ENCODE measurements at places on chromosomes 4 and X.
A peak's percentile ranks its signal among the peaks of the same experiment; 100 is the strongest.

- DNase-seq = no peak
These were observed 137.5 kb downstream of the ZNF674 start for GRCh38 chrX:46407753-46408130.

GRCh38 chr4:2075987-2076907 lies 17.1 kb downstream of the NAT8L start:
- DNase-seq = no peak

DNA sequence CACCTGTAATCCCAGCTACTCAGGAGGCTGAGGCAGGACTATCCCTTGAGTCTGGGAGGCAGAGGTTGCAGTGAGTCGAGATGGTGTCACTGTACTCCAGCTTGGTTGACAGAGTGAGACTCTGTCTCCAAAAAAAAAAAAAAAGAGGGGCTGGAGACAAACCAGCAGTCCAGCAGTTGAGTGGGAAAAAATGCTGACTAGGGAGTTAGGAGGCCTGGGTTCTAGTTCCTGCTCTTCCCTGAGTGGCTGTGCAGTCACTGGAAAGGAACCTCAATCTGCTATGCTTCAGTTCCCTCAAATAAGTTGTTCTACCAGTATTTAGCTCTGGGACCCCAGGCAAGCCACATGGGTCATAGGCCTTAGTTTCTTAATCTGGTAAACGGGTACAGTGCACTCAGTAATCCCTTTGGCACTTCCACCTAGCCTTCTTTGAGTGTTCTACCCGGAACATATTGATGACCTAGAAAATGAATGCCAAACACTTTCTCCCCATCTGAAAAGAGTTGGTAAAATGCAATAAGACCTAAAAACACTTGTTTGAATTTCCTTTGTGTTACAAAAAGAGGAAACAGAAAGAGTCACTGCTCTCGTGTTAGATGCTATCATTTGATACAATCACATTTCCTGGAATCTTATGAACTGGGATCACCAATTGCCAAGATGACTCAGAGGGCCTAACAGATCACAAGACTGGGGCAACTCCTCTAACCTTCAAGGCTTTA lies 99.3 kb upstream of the EGFL6 start:
- peak; percentile 9 for DNase-seq

DNA sequence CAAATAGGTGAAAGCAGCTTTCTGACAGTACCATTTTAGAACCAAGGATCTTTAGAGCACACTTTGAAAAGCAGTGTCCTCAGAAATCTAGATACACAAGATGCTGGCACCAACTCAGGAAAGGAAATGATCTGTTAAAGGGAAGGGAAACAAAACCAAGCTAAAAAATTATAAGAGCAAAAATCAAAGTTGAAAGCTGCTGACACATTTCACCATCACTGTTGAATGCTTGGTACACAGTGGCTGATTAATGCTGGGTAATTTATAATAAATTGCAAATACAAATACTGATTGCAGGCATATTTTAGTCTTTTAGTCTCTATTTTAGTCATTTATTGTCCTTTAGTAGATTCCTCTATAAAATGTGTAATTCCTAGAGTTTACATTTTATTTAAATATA lies 1540.1 kb upstream of the PCDH10 start:
- no peak for DNase-seq

- no peak for DNase-seq
These were observed 27.6 kb downstream of the WDR44 start for GRCh38 chrX:118373538-118373937.

- DNase-seq = no peak
These were observed 137.9 kb downstream of the GPC3 start for GRCh38 chrX:133847340-133847994.

DNA sequence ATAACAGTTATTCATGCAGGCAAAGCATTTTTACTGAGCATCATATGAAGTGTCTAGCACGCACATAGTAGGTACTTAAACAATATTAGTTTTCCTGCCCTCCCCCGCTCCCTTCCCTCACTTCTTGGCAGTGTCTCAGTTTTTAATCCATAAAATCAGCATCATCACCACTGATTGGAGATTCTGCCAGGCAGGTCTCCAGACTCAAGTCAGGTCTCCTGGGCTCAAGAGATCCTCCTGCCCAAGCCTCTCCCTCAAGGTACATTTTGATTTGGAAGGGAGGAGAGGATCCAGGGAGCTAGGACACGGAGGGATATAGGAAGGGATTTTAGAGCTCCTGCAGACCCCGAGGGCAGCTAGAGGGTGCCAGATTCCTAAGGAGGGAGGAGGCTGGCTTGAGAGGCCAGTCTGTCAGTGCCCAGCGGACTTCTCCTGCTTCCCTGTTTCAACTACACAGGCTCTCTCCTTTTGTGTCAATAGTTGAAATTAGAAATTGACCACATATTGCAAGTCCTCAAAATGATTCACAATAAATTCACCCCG lies 4.4 kb upstream of the FAT1 start:
- DNase-seq = peak; percentile 26

- DNase-seq = no peak
These were observed 456.1 kb downstream of the KCTD8 start for GRCh38 chr4:43992552-43992951.

DNA sequence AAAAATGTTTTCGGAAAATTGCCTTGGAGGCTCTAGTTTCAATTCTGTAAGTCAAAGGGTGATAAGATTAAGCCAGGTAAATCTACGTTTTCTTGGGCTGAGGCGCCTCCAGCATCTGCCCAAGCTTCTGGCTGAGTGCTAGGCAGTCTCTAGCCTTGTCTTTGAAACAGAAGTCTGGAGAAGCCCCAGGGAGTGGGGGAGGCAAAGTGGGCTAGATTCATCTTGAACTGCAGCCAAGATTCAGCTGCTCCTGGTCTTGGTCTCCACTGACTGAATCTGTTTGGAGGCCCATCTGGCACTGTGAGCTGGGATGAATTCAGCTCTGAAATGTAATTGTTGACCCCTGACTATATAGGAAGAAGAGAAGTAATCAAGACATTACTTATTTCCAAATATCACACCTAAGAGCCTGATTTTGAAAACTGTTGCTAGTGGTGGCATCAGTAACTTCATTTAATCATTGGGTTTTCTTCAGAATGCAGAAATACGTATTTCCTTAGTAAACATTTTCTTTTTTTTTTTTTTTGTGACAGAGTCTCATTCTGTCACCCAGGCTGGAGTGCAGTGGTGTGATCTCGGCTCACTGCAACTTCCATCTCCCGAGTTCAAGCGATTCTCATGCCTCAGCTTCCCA lies 187.3 kb upstream of the LEF1 start:
- DNase-seq = no peak

DNA sequence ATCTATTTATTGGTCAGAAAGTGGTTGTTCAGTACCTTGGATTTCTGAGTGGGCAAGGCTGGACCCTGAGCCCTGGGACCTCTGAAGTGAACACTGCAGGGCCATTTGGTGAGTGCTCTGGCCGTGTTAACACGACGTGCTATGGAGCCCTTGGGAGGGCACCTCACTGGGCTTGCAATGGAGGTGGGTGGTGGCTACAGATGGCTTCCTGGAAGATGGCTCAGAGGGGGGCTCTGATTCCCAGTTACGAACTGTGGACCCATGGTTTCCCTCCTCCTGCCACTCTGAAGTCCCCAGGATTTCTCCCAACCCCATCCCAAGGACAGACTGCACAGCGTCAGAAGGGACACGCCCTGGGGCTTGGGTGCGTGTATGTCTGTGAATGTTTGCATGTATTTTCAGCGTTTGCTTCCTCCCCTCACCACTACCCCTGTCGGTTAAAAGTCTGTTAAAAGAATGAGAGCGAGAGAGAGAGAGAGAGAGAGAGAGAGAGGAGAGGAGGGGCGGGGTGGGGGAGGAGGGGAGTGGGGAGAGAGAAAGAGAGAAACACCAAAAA lies 3.7 kb upstream of the RHOH start:
- DNase-seq = no peak

DNA sequence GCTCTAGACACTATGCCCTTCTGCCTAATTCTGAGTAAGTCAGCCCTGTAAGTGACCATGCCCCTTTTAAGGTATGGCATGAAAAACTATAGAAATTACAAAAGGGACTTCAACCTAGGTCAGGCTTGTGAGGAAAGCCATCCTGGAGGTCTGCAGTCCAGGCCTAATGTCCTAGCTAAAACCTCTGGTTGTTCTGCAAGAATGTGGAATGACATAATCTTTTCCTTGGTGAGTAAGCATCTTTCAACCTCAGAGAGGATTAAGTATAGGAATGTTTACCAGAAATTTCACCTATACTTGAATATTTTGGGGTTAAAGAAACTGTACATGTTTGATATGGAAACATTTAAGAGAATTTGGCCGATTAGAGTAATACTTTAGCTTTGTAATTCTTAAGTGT lies 23.8 kb upstream of the HPSE start:
- peak; percentile 64 for DNase-seq

- no peak for DNase-seq
These were observed 112.4 kb upstream of the SPRY1 start for GRCh38 chr4:123284168-123284567.

DNA sequence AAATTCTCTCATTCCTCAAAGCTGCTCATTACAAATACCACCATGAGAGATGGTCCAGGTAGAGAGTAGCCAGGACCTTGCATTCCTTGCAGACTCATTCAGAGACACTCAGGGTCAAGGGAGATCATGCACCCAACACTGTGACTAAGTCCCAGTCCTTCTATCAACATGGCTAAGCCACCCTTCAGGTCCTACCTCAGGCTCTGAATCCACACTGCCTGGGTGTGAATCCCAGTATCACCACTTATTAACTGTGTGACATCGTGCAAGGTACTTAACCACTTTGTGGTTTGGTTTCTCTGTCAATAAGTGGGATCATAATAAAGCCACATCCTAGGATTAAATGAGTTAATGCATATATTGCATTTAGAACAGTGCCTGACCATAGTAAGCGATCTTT lies 124.1 kb upstream of the NEIL3 start:
- no peak for DNase-seq

- DNase-seq = no peak
These were observed 585.6 kb downstream of the IL1RAPL1 start for GRCh38 chrX:29172880-29173279.

DNA sequence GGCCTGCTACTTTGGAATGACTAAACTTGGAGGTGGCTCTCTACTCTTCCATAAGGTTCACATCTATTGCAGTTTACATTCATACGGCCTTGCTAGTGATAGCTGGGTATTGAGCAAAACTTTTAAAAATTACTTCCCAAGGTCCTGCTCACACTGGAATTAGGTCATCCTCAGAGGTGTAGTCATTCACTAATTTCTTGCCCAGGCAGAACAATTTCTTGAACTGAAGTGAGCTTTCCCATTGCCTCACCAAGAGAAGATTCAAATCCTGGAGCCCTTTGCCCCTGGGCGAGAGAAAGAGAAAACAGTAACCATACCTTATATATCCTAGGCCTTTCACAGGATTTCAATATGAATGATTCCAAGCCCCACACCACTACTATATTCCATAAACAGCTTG lies 109.2 kb downstream of the GUCY2F start:
- no peak for DNase-seq

- peak; percentile 2 for DNase-seq
These were observed 99.7 kb downstream of the MMRN1 start for GRCh38 chr4:89994176-89994873.

DNA sequence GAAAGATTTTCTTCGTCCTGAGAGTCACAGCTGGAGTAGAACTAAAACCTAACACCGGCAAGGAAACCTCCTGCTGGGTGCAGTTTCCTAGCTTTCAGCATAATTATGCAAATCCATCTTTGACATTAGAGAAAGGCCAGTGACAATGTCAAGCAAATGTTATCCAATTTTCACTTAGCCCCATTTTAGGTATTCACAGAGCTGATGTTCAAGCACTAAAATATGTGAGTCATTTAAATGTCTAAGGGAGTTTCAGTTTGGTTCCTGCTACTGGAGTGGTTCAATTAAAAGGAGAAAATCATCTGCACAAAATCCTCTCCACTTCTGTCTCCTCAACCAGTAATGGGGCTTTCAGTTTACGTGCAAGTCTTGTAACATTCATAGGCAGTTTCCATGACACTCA lies 37.1 kb upstream of the AMOT start:
- no peak for DNase-seq

DNA sequence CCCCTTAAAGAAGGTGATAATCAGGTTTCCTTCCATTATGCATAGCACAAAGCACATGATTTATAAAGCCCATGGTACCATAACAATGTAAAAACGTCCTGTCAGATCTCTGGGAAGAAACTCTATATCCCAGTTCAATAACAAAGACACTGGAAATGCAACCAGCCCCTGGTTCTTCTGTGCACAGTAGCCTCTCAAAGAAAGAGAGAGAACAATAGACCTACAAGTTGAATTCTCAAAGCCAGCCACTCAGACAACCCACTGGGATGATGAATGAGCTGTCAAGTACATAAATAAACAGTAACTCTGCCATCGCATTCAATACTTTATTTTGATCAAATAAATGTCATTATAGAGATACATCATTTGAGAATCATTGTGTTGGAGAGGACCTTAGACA lies 400.1 kb upstream of the CPEB2 start:
- DNase-seq = no peak

DNA sequence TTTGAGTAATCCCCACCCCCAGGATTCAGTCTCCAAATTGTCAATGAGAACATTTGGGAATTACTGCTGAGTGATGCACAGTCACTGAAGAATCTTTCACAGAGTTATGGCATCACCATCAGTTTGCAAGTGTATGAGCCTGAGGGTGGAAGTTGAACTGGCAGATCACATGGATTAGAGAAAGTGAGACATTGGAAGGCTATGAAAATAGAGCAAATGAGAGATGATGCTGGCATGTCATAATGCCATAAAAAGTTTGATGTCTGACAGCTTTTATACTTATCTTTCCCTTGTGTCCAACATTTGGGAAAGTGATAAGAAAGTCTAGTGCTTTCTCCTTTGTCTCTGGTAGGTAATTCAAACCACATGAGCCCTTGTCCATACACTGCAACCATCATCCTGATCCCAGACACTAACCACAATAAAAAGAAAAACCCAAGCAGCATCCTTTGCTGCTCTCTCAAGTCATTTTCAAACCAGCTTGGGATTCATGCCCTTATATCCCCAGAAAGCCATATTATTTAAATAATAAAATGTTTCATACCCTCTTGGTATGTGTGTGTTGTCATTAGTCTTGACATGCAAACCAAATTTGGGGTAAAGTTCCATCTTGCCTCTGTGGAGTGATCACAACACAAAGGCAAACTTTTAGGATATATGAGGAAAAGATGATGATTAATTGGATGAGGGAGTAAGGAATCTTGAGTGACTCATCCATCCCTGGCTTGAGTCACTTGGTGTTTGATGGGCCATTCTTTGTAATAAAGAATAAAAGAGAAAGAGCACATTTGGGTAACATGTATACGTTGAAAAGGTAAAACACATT lies 438.9 kb downstream of the GRXCR1 start:
- peak; percentile 76 for DNase-seq

- DNase-seq = no peak
These were observed 47.2 kb downstream of the BCOR start for GRCh38 chrX:40050532-40050931.

GRCh38 chr4:24686866-24687692 lies 102.7 kb upstream of the DHX15 start:
- peak; percentile 13 for DNase-seq

Data from RWPE1 (cell line).